Tibial artery (tissue), 4 donors: ENCODE measurements at places on chromosomes 6 and 20.

GRCh38 chr6:6883011-6883410 lies 224.8 kb upstream of the RREB1 start:
- no peak for DNase-seq

GRCh38 chr20:58198901-58199355 lies 29.5 kb downstream of the ANKRD60 start:
- no peak for DNase-seq

DNA sequence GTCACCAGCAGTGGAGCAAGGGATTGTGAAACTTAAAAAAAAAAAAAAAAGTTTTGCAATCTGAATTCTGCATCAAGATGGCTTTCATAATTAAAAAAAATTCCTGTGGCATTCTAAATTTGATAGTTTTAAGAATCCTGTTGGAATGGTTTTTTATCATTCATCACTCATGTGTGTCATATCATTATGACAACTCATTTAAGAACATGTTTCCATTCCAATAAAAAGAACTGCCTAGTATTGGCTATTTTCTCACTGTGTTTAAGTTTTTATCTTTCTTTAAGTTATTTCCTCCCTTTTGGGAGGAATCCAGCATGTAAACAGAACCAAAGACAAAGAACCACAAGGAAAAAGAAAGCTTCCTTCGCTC lies 26.2 kb upstream of the RHAG start:
- no peak for DNase-seq

- no peak for DNase-seq
Observed at GRCh38 chr6:106789428-106790148, 160.2 kb downstream of the QRSL1 start.

DNA sequence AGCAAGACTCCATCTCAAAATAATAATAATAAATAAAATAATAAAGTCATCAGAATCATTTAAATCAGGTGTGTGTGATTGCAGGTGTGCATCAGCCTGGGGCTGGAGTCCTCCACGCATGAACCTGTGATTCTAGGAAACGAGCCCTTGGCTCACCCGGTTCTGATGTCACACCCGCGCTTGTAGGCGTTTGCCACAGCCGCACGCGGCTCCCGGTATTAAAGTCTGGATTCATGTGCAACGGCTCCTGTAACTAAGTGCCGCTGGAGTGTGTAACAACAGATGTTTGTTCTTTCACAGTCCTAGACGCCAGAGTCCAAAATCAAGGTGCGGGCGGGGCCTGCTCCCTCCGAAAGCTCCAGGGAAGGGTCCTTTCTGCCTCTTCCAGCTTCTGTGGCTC lies 45.2 kb downstream of the KCNQ2 start:
- no peak for DNase-seq

GRCh38 chr20:38156888-38157634 lies 8.0 kb downstream of the TGM2 start:
- peak; percentile 79 for DNase-seq
